ENCODE measurements at places on chromosomes 16 and 17.

GRCh38 chr16:88578446-88579313, 8.5 kb downstream of the ZC3H18 start:
- DNase-seq, result no peak

- no peak for DNase-seq
These were observed 6.2 kb downstream of the PSMD12 start for GRCh38 chr17:67359960-67360791.

DNA sequence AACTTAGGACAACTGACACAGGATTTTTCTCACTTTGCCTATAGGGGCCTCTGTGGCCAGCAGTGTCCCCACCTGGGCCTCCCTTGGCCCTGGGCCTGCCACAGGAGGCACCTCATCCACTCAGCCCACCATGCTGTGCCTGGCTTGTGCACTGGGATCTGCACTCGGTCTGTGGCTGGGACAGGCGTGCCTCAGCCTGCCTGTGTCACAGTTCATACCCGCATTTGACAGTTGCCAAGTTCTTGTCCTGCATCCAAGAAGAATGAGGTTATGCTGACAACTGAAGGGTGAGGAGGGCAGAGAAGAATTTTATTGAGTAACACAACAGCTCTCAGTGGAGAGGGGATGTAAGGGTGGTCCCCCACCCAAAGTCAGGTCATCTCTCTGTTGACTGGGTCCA, 36.0 kb downstream of the ZFP90 start:
- no peak for DNase-seq

DNA sequence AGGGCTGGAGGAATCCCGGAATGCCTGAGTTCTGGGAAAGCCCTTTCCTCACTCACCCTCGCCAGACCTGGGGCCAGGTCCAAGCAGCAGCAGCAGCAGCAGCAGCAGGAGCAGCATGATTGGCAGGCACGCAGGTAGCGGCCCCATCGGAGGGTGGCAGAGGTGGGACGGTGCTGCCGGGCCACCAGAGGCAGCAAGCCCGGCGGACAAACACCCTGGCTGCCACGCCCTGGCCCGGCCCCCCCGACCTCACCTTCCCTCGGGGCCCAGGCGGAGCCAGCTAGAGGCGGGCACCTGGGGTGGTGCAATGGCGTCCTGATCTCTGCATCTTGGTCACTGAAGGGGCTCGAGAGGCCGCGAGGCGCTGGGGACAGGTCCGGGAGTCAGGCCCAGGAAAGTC, 122.4 kb downstream of the LAT start:
- no peak for DNase-seq

- DNase-seq, result peak; percentile 99
These were observed 35.6 kb downstream of the CLEC16A start for GRCh38 chr16:10979717-10980601.

DNA sequence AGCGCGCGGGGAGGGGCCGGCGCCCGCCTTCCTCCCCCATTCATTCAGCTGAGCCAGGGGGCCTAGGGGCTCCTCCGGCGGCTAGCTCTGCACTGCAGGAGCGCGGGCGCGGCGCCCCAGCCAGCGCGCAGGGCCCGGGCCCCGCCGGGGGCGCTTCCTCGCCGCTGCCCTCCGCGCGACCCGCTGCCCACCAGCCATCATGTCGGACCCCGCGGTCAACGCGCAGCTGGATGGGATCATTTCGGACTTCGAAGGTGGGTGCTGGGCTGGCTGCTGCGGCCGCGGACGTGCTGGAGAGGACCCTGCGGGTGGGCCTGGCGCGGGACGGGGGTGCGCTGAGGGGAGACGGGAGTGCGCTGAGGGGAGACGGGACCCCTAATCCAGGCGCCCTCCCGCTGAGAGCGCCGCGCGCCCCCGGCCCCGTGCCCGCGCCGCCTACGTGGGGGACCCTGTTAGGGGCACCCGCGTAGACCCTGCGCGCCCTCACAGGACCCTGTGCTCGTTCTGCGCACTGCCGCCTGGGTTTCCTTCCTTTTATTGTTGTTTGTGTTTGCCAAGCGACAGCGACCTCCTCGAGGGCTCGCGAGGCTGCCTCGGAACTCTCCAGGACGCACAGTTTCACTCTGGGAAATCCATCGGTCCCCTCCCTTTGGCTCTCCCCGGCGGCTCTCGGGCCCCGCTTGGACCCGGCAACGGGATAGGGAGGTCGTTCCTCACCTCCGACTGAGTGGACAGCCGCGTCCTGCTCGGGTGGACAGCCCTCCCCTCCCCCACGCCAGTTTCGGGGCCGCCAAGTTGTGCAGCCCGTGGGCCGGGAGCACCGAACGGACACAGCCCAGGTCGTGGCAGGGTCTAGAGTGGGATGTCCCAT, 232.8 kb downstream of the SEC14L1 start:
- DNase-seq, result no peak

DNA sequence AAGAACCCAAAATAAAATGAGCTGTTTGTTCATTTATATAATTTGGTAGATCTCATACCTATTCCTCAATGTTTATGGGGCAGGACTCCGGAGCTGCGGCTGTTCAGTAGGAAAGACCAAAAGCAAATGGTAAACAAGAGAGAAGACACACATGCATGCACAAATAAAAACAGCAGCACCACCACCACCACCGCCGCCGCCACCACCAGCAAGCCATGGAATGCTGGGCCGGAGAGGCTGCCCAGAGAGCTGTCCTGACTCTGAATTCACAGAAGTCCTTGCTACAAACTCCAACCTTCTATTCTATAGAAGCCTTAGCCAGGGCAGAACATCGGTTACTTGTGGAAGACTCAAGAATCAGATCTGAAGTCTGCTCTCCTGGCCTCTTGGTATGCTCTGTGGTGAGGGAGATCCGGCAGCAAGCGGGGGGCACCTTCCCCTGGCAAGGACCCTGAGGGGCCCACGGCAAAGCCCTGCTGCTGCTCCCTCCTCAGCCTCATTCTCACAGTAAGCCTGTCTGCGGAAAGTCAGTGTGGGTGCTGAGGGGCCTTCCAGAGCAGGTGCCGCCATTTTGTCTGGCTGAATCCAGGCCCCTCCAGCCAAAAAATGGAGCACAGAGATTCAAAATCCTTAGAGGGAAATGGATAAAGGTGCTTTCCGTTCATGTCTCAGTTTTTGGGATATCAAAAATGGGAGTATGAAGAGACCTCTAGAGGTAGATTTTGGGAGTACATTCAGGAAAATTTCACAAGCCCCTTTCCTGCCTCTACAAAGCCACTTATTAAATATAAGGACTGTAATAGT, 6.4 kb upstream of the FOXJ1 start:
- DNase-seq, result no peak

- no peak for DNase-seq
These were observed 462.7 kb downstream of the WWOX start for GRCh38 chr16:78562111-78562510.

- no peak for DNase-seq
These were observed 617.0 kb upstream of the CDH5 start for GRCh38 chr16:65749506-65749905.

GRCh38 chr16:61900482-61900881, 135.8 kb downstream of the CDH8 start:
- no peak for DNase-seq

GRCh38 chr16:15948532-15949209, 745 bp upstream of the ABCC1 start:
- DNase-seq, result no peak

- no peak for DNase-seq
These were observed 34.2 kb downstream of the TXNDC11 start for GRCh38 chr16:11708421-11708820.
